CD4-positive, alpha-beta memory T cell (primary cell): ENCODE measurements at places on chromosomes 7 and 10.
A peak's percentile ranks its signal among the peaks of the same experiment; 100 is the strongest.

GRCh38 chr10:29517352-29517923 lies 117.3 kb downstream of the SVIL start:
- DNase-seq, result no peak

- peak; percentile 62 for DNase-seq
These were observed 1.1 kb downstream of the WASL start for GRCh38 chr7:123747620-123748141.

DNA sequence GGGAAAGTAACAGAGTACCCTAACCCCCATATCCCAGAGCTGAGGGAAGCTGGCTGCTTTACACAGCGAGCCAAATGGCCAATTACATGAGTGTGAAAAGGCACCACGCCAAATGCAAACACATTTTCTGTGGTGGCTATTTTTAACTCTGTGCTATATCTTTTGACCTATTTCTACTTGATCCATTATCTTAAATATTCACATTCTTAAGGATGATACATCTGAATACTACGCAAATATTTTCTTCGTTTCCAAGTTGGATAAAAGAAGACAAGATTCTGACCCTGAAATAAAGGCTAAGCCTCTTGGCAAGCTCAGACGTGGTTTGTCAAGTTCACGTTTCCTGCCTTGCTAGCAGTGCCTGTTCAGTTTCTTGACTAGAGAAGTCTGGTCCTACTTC lies 146.7 kb upstream of the TMEM196 start:
- DNase-seq, result no peak

- no peak for DNase-seq
These were observed 517.4 kb downstream of the PARD3 start for GRCh38 chr10:34297541-34298345.

DNA sequence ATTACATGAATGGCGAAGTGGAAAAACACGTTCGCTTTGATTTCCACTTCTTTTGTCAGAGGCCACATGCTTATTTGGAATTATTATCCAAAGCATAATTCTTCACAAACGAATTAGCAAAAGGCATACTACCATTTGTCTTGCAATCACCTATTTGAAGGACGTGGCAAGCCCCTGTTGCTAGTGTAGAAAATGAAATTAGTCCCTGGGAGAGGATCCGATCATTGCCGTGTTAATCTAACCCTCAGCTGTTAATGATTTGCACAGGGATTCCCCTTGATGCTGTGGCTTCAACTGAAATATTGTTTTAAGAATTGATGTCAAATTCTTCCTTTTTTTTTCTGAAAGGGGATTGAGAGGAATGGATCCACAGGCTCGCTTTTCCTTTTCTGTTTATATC lies 4.6 kb downstream of the AGMO start:
- DNase-seq, result no peak

- no peak for DNase-seq
These were observed 318.9 kb downstream of the CXCL12 start for GRCh38 chr10:44065788-44066526.

GRCh38 chr10:122102869-122103525 lies 114.0 kb downstream of the TACC2 start:
- DNase-seq, result no peak

GRCh38 chr10:124196659-124197058 lies 103.3 kb upstream of the CHST15 start:
- no peak for DNase-seq

- DNase-seq, result no peak
These were observed 24.3 kb downstream of the YWHAG start for GRCh38 chr7:76334320-76334967.

GRCh38 chr10:97311111-97311626 lies 7.9 kb upstream of the FRAT1 start:
- DNase-seq, result no peak

GRCh38 chr10:101087376-101087775 lies 25.6 kb downstream of the KAZALD1 start:
- DNase-seq, result no peak

DNA sequence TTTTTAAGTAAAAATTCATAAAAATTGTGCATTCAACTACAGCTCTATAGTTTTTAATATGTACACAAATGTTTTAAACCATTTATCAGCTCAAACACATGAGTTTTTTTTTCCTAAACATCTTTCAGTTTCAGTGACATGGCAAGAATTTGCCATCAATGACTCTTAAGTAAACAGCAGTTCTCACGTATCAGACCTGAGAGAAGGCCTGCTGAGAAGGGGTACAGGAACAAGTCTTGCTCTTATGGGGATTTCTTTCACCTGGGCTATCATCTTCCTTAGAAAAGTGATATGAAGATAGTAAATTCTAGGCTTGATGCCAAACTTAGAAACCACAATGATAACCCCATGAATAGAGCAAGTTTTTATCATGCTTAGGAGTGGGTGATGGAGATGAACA lies 467.8 kb downstream of the ARL4A start:
- no peak for DNase-seq

DNA sequence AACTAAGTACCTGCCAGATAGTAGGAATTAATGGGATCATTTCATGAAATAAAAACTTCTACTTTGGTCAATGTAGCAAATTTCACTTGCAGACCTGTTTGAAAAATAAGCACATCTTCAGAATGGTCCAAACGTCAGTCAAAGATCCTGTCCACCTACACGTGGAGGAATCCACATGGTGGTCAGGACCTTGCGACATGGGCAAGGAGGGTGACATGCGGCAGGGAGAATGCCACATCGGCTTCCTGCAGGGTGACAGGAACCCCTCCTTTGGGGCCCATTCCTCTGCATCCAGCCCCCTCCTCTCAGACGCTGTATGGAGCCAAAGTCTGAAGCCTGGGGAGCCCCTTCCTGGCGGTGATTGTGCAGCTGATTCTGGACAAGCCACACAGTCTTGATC lies 95.5 kb upstream of the MGMT start:
- DNase-seq, result no peak

DNA sequence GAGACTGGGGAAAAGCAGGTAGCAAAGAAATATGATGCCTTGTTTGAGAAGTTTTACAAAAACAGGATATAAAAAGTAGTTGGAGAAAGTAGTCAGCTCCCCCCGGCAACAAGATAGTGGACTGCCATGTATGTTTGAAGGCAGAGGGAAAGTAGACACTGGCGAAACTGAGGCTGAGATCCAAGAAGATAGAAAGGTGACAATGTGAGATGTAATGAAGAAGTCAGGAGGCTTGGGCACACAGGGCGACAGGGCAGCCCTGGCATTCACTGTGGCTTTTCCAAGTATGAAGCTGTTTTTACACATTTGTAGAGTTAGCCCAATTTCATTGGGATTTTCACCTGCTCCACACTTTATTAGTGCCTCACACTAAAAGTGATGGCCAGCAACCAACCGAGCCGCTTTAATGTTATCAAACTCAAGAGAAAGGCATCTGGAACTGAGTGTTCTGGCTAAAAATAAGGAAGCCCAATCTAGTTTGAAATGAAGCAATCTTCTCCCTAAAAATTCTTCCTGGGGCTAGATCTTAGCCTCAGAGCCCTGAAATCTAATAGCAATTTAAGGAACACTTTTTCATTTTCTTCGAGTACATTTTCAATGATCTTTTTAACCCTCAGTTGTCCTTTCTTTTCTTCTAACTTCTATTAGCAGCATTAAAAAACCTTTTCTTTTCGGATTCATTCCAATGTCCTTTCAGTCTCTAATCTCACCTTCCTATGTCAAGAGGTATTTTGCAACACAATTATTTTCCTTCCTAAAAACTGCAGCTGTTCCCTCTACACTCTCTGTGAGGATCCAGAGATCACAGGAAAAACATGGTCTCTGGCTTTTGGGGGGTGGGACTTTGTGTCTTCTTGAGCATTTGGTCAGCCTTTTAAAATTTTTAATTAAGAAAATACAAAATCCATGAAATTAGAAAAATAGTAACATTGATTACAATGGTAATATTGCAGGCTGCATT lies 108.0 kb downstream of the RNLS start:
- no peak for DNase-seq

DNA sequence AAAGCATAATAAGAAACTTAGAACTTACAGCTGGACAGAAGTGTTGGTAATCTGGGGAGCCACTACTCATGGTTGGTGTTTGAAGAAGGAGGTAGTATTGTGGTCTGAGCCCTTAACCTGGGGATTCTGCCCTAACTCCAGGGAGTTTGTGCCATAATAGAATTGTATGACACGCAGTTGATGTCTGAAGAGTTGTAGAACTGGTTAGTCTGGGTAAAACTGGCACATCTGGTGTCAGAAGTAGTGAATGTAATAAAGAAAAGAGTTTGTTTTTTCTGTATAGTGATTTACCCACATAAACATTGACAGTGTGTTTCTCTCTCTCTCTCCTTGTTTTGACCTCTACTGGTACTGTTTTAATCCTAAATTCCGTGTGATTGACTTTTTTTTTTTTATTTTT lies 448.1 kb upstream of the SEMA3D start:
- no peak for DNase-seq

- DNase-seq, result no peak
These were observed 188.5 kb upstream of the BMPER start for GRCh38 chr7:33716581-33717477.

GRCh38 chr10:114499630-114500190 lies 95.4 kb upstream of the AFAP1L2 start:
- DNase-seq, result peak; percentile 70

GRCh38 chr7:156038345-156038744 lies 226.1 kb upstream of the SHH start:
- DNase-seq, result no peak

DNA sequence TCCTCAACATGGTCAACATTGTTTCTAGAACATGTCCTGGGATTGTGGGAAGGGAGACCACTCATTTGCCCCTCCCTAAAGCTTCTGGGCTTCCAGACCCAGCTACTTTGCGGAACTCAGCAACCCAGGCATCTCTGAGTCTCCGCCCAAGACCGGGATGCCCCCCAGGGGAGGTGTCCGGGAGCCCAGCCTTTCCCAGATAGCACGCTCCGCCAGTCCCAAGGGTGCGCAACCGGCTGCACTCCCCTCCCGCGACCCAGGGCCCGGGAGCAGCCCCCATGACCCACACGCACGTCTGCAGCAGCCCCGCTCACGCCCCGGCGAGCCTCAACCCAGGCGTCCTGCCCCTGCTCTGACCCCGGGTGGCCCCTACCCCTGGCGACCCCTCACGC lies at the start of gene EPO:
TSS of gene EPO (plus strand) at position 190 of the 392 bp plus-strand sequence. CDS start 513 bp downstream, outside the sequence.
- no peak for DNase-seq
